ENCODE measurements at places on chromosomes 3 and 15.

- H3K4me1 ChIP-seq = no peaks in the 10 kb centered on the region
- no peak overlapping the region for H3K27ac ChIP-seq
- H3K36me3 ChIP-seq = no peaks in the 10 kb centered on the region
- peaks cover 6% of the 10 kb centered on the region for H3K27me3 ChIP-seq
These were observed 168.4 kb upstream of the ARRDC4 start for GRCh38 chr15:97791824-97792792.

GRCh38 chr3:171055336-171056178 is 29.0 kb upstream of the SLC2A2 start:
- H3K4me1 ChIP-seq = no peaks in the 10 kb centered on the region
- H3K4me3 ChIP-seq = no peak overlapping the region
- H3K36me3 ChIP-seq = no peaks in the 10 kb centered on the region
- no peak overlapping the region for H3K27ac ChIP-seq
- no peak for DNase-seq
- H3K27me3 ChIP-seq = no peaks in the 10 kb centered on the region

DNA sequence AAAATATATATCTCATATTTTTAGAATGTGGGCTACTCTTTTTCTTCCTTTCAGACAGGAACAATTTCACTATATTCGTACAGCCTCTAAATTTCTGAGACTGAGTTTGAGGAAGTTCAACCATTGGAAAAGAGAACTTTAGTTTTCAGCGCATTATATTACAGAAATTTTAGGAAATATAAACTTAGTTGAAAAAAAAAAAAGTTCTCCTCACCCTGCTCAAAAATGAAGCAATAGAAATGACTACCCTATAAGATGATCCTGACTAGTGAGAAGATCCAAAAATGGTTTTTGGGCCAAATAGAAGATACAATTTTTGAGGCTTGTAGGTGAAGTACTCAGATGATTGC is 139.6 kb downstream of the MCTP2 start:
- no peaks in the 10 kb centered on the region for H3K36me3 ChIP-seq
- H3K4me1 ChIP-seq = no peaks in the 10 kb centered on the region
- H3K4me3 ChIP-seq = no peak overlapping the region
- H3K27me3 ChIP-seq = no peaks in the 10 kb centered on the region
- no peak for DNase-seq

DNA sequence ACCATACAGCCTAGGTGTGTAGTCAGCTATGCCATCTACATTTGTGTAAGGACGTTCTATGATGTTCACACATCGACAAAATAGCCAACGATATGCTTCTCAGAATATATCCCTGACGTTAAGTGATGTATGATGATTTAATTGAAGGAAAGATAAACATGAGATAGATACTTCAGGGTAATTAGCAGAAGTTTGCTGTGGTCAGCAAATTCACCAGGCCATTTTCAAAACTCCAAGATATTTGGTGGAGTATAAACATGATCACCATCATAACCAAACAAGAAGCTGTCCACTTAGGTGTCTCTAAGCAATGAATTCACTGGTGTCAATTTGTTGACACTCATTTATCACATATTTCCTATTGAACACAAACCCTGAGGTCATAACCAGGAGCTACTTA is 885.6 kb upstream of the NR2F2 start:
- H3K4me1 ChIP-seq = no peaks in the 10 kb centered on the region
- no peaks in the 10 kb centered on the region for H3K36me3 ChIP-seq
- H3K27ac ChIP-seq = no peak overlapping the region
- H3K27me3 ChIP-seq = no peaks in the 10 kb centered on the region
- no peak overlapping the region for H3K4me3 ChIP-seq
